ENCODE measurements at places on chromosomes 2 and 18.
A peak's percentile ranks its signal among the peaks of the same experiment; 100 is the strongest.

DNA sequence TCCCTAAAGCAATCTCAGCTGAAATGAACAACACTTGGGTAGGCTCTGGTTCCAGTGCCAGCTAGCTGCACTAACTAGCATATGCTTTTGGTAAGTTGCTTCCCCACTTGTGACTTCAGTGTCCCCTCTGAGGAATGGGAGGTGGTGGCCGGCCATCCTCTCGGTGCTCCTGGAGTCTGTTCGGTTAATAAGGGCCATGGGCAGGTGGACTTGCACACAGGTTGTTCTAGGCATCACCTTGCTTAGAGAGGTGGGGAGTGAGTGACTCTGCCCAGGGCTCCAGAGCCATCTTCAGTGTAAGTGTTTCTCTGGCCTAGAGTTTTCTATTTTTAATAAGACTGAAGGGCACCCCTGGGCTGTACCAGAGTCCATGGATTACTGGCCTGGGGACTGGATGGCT, 18.8 kb upstream of the TAF1B start:
- DNase-seq: no peak

DNA sequence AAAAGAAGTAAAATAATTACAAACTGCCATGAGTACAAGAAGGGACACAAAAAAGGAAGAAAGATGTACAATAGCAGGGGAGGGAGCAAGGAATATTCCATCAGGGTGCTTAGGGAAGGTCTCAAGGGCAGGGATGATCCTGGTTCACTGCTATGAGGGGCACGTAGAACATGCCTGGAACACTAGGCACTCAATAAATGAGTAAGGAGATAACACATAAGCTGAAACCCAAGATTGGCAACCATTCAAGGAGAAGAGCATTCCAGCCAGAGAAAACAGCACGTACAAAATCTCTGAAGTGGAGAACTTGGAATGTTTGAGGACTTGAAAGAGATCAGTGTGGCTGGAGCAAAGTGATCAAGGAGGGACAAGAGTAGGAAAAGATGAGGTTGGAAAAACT, 103.2 kb downstream of the FAM161A start:
- no peak for DNase-seq

DNA sequence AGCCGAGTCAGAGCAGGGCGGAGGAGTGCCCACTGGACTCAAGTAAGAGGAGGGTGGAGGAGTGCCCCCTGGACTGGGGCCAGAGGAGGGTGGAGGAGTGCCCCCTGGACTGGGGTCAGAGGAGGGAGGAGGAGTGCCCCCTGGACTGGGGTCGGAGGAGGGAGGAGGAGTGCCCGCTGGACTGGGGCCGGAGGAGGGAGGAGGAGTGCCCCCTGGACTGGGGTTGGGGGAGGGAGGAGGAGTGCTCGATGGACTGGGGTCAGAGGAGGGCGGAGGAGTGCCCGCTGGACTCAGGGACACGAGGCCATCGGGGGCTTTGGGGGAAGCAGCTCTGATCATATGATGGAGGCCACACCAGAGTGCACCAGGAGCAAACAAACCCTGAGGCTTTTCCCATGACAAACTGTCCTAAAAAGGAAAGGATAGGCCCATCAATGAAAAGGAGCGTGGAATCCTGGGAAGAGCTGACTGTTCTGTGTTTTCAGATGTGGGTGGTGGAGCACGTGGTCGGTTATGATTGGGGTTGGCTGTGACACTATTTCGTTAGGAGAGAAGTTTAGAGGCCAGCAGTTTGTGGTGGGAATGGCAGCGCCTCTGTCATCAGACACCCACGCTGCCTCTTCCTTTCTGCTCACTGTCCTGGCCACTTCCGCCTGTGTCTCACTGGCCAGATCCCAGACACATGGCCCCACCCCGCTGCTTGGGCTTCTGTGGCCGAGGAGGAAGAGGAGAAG, 24.5 kb upstream of the HPCAL1 start:
- peak; percentile 55 for DNase-seq

DNA sequence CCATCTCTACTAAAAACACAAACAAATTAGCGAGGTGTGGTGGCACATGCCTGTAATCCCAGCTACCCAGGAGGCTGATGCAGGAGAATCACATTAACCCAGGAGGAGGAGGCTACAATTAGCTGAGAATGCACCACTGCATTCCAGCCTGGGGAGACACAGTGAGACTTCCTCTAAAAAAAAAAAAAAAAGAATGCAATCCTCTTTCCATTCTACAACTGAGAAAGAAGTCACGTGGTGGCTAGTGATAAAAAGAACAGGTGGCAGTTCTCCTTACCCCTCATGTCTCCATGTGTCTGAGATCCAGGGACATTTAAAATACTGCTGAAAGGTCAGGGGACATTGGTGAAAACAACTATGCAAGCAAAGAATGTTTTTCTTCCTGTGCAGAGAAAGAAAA, 24.4 kb upstream of the GPR39 start:
- no peak for DNase-seq

- DNase-seq: no peak
Measured at GRCh38 chr18:35073186-35074105, 32.2 kb downstream of the MAPRE2 start.

GRCh38 chr2:37829616-37830395, 95.3 kb upstream of the RMDN2 start:
- DNase-seq: no peak

DNA sequence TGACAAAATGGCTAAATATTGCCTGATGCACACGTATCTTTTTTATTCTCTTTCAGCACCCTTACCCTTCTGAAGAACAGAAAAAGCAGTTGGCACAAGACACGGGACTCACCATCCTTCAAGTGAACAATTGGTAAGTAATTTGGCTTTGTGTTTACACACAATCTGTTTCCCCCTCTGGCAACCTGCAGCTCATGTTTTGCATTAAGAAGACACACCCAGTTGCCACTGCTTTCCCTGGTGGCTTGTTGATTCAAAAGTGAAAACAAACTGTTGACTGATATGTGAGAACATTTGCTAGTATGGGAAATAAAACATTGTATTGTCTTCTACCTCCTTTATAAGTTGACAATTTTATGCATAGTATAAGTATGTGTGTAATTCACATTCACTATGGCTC, 113.0 kb downstream of the MEIS1 start:
- DNase-seq: no peak

GRCh38 chr2:226970362-226970761, 134.5 kb downstream of the RHBDD1 start:
- no peak for DNase-seq

DNA sequence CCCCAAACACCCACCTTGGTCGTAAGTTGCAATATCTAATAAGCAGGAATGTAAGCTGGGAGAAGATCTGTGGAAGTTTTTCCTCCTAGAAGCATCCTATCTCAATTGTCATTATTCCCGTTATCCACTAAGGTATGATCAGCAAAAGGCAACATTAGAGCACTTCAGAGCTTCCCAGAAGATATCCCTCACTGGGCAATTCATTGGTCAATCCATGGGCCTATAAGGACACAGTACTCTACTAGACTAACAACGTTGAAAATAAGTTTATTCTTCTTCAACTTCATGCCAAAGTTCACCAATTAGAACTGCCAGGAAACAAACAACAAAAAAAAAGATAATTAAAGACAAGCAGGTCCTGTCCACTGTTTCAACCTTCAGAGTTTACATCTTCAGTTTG, 433.0 kb upstream of the POU3F3 start:
- DNase-seq: no peak

DNA sequence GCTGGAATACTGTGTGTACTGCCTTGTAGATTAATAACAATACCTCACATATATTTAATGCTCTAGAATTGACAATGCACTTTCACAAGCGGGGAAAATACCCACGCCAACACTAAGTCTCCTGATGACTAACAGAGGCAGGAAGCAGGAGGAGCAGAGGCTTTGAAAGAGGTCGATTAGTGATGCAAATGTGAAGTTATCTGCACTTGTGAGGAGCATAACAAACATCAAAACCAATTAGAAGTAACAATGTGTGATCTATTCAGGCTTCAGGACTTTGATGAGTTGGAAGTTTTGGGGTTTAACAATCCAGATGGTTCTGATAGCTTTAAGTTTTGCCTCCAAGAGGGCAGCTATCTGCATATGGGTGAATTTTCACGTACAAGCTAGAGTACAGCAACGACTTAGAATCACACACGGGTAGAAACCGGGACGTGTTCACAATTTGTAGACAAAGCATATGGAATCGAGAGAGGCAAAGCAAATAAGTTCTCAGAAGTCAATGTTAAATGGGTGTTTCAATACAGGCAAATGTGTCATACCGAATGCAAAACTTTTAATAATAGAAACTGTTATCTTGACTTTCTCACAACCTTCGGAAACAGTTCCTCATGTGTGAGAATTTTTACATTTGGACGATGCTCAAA, 114.5 kb downstream of the METTL8 start:
- peak; percentile 56 for DNase-seq

DNA sequence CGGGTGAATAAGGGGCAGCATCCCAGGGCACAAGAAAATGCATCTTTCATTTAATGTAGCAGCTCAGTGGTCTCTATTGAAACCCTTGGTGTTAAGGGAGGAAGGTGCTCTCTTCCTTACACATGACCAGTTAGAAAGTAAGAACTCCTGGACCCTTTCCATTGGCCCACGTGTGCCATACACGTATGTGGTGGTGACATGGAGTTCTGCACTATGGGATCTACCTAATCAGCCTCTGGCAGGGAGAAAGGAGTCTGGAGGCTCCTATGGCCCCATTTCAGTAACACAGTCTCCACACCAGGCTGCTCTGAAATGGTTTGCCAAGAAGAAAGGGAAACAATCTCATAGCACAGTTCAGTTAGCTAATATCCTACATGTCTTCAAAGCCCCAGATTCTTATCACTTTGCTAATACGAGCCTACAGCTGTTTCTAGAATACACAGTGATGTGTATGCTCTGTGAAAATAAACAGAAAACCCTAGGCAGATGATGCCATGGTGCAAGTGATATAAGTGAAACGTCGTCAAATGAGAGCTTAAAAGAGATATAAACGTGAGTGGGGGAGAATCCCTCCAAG, 7.0 kb downstream of the EFEMP1 start:
- no peak for DNase-seq

- DNase-seq: no peak
Measured at GRCh38 chr18:70936160-70936559, 647.3 kb downstream of the SOCS6 start.

DNA sequence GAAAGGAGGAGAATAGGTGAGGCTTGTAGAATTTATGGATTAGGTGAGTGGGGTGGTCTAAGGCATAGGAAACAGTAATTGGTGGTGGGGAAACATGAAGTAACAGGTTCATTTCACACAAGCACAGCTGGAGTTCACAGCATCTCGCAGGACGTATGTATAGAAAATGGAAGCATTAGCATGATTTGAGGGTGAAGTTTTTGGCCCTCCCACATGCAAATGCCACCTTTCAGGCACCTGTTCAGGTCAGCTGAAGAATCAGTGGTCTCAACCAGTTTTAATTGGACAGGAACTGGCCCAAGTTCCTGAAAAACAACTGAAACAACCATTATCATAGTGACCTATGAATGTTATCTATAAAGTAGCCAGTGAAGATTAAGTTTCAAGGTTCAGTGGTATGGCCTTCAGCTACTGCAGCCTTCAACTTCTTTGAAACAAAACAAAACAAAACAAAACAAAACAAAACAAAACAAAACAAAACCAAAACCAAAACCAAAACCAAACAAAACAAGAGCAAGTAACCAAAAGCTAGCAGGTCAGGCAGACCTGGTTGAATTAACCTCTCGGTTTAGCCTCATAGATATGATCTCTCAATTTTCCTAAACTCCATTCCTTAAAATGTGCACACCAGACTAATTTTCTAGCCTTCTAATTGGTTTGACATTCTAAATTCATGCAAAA, 102.1 kb upstream of the SPHKAP start:
- no peak for DNase-seq

GRCh38 chr2:236551471-236552211, 18.0 kb upstream of the ACKR3 start:
- no peak for DNase-seq

- no peak for DNase-seq
Measured at GRCh38 chr2:117967977-117968718, 45.7 kb downstream of the CCDC93 start.

GRCh38 chr2:197294260-197294659, 16.3 kb downstream of the ANKRD44 start:
- DNase-seq: no peak

GRCh38 chr2:38660282-38660681, 5.6 kb upstream of the GALM start:
- DNase-seq: no peak

DNA sequence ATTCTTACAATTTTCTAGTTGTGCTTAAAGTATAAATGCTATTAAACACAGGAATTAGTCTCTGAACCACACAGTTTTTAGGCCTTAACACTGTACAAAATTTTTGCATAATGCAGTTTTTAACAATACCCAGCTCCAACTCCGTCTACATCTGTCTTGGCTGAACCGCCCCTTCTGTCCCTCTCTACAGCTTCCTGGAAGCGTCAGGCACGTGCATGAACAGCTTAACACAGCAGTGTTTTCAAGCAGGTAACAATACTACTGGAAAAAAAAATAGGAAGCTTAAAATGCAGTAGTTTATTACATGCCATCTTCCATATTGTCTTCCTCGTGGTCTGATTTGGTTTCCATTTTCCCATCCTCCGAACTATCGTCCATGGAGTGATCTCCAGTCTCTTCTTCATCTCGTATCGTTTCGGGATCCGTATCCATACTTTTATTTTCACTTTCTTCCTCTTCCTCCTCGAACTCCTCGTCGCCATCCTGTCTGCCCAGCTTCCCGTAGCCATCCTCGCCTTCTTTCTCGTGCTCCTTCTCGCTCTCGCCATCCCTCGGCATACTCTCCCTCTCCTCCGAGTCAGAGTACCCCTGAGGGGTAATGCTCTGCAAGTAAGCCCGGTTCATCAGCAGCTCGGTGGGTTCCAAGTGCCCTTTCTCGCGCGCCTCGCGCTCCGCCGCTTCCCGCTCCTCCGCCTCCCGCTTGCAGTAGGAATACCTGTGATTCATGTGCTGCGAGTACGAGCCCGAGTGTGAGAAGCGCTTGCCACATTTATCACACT, 130.6 kb downstream of the ZEB2 start:
- no peak for DNase-seq

DNA sequence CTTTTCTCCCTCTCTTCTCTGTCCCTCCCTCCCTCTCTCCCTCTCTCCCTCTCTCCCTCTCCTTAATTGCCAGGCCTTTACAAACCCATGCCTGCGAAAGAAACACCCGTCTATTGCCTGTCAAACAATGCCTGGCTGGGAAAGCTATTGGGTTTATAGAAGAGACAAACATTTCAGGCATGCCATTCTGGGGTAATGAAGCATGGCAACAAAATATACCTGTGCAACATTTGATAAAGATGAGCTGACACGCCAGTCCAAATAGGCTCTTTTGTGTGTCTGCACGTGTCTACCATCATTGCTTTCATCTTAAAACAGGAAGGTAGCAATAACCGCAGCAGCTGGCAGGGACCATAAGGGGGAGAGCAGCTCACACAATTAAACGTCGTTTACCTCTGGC, 282.1 kb downstream of the ZNF516 start:
- no peak for DNase-seq
